Stromal cell of bone marrow (primary cell): ENCODE measurements at places on chromosomes 7 and 10.

DNA sequence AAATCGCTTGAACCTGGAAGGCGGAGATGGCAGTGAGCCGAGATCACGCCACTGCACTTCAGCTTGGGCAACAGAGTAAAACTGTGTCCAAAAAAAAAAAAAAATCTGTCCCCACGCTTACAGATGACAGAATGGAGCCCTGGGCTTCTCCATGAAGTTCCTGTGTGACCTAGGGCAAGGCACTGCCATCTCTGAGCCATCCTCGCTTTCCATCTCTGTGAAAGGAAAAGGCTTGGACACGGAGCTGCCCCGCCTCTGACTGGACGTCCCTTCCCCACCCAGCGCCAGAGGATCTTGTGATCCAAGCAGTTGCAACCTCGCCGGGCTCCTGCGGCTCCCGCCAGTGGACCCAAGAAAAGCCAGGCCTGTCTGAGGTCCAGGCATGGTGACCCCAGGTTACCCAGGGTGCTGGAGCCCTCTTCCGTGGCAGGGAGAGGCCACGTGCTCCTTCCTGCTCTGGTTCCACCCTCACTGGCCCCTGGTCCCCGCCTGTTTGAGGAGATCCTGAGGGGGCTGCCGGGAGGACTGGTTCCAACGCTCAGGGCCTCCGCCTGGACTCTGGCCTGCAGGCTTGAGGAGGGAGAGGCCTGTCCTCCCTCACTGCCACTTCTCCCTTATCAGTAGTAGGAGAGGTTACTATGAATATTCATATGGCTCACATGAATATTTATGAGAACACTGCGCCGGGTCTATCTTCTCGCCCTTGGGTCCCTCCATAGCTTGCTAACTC, 25.6 kb upstream of the ELFN1 start:
- no peak for DNase-seq

DNA sequence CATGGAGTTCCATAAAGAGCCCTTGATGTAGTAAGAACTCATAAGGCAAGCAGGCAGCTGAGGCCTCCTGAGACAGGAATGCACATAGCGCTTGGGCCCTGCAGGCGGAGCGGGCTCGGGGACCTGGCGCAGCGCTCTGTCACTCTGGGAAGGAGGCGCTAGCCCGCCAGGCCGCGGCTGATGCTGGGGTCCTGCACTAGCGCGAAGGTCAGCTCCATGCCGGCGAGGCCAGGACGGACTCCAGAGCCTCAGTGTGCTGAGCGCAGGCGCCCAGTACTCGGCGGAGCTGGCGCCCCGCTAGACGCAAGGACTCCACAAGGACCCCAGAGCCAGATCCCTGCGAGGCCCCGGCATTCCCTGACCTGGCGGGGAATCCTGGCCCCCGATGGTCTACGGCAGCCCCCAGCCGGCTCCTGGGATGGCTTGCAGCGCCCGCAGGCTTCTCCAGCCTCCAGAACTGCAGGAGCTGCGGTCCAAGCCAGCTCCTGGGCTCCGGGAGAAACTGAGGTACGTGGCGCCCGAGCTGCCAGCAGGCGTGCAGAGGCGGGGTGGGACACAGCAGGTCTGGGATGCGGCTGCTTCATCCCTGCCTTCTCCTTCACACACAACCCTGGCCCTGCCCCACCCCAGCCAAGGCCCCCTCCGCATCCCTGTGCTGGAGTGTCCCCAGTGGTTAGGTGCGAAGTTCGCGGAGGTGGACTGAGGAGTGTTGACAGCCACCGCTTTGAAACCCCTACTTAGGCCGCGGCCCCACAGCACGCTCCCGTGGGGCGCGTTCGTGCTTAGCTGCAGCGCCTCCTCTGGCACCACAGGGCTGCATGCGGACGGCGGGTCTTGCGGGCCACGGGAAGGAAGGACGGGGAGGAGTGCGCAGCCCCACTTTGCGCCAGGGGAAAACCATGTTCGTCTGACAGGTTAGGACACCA, 761.5 kb upstream of the POM121L12 start:
- no peak for DNase-seq

- no peak for DNase-seq
Measured at GRCh38 chr10:122326806-122327205, 47.7 kb upstream of the PLEKHA1 start.

- no peak for DNase-seq
Measured at GRCh38 chr7:110856704-110857103, 234.2 kb upstream of the LRRN3 start.

DNA sequence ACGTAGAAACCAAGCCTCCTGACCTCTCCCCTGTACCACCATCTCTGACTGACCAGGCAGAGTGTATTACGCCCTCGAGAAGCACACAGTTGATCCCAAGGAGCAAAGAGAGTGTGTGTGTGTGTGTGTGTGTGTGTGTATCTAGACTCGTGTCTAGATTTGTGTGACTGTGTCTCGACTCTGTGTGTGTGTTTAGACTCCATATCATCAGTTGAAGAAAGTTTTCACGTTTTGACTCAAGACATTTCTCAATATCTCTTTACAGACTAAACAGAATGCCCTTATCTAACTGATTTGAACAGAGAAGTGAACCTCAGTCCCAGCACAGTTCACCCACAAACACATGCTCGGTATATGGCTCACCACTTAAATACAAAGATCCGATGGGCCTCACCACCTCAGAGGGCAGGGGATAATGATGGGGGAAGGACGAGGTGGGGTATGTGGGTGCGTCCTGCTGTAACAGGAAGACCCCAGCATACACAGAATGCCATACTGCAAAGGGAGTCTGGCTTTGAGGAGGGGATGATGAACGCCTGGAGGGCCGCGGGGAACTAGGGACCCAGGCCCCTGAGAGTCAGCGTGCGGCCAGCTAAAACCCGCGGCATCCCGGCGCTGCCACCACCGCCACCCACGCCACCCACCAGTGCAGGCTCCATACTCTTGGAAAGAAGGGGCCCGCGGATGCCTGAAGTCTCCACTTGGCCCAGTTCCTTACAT, 780 bp downstream of the ALDH18A1 start:
- no peak for DNase-seq

DNA sequence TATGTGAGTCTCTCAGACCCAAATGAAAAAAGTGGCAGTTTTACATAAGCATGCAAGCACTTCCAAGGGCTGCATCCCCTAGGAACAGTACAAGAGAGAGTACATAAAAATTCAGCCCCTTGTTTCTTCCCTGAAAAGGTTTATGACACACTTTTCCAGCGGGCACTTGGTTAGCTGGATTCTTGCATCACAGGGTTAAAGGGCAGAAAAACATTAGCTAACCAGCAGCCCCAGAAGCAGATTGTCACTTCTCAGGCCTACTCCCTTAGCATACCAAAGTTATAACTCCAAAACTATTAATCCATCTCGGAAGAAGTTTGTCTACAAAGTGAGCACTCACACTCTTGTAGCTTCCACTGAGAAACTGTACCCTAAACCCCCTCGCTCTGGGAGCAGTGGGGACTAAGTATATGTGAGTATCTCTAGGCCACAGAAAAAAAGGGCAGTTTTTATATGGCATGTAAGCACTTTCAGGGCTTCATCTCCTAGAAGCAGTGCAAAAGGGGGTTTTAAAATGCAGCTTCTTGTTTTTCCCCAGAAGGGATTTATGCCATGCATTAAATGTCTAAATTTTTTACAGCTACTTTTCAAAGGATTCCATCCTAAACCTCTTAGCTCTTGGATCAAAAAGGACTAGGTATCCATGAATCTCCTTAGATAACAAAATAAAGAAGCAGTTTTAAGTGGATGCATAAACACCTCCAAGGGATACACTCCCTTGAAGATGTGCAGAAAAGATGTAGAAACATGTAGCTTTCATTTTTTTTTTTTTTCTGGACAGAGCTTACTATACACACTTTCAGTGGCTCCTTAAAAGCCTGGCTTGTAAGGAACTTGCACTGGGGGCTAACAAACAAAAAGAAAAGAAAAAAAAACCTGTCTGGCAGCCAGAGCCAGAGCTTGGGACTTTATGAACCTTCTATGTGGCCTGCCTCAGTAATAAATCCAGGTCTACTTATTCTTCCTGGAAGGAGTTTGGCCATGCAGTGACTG, 956.7 kb downstream of the CCSER2 start:
- no peak for DNase-seq

GRCh38 chr10:36195364-36195763, 553.3 kb upstream of the FZD8 start:
- DNase-seq, result no peak

DNA sequence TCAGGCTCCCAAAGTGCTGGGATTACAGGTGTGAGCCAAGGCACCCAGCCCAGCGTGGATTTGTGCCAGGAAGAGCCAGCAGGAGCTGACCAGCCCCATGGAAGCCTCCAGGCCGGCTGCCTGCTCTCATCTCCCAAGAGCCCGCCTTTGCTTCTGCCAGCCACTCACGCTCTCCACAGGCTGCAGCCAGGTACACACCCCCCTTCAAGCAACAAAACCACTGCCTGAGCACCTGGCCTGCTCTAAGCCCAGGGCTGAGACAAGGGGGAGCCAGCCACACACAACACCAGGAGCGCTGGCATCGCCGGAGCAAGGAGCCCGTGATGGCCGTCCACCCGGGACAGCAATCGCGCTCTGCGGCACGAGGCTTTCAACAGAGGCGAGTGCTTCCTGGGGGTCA, 34.5 kb downstream of the MAD1L1 start:
- DNase-seq, result no peak

DNA sequence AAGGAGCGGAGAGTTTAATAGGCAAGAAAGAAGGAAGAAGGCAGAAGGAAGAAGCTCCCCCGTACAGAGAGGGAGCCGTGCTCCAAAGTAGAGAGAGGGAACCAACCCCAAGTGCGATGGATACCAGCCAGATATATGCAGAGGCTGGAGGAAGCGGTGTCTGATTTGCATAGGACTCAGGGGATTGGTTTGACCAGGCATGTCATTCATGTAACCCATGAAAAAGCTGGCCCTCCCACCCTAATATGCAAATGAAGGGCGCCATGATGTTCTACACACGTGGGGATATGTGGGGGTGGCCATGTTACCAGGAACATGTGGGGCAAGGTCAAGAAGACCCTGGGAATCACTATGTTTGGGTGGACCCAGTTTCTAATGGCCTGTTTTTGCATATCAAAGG, 40.6 kb upstream of the FAM3C start:
- no peak for DNase-seq

DNA sequence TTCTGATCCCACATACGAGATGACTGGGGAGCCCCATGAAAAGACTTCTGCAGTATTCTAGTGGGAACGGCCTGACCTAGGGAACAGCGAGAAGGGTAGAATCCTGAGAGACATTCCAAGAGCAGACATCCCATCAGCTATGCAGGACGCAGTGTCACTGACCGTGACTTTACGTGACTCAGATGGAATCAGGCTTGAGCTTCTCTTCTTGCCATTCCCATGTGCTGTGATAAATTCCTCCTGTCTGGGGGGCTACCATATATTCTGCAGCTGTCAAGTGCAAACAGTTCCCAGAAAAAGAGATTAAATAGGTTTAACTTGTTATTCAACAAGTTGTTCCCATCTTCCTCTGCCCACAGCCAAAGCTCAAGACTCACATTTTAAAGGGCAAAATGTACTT, 73.1 kb upstream of the PDE1C start:
- DNase-seq, result no peak

- DNase-seq, result no peak
Measured at GRCh38 chr7:105643384-105643783, 62.1 kb upstream of the EFCAB10 start.

DNA sequence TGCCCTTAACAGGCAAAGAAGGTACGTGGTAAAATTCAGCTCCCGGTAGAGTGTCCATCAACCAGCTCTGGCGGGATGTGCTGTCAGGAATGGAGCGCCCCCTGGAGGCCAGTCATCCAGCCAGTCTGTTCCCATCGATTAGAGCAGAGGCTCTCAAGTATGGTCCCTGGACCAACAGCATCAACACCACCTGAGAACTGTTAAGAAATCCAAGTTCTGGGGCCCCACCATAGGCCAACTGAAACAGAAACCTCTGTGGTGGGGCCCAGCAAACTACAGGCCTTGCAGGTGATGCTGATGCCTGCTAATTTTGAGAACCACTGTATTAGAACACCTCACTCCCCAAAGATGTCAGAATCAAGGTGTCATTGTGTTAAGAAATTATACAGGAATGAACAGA, 109.2 kb downstream of the DPY19L1 start:
- DNase-seq, result no peak

- no peak for DNase-seq
Measured at GRCh38 chr10:84406561-84406960, 78.2 kb downstream of the CCSER2 start.

GRCh38 chr10:70132098-70133029, at the start of gene AIFM2:
Gene AIFM2, minus strand, starts transcription at chr10:70132825. Its CDS starts 8,741 bp downstream, at chr10:70124084.
- DNase-seq, result peak; percentile 50

- no peak for DNase-seq
Measured at GRCh38 chr10:124697837-124698544, 46.2 kb downstream of the FAM53B start.

GRCh38 chr10:71998119-71998839, 34.1 kb downstream of the CHST3 start:
- no peak for DNase-seq

- no peak for DNase-seq
Measured at GRCh38 chr10:77001206-77001605, 636.4 kb downstream of the KCNMA1 start.

DNA sequence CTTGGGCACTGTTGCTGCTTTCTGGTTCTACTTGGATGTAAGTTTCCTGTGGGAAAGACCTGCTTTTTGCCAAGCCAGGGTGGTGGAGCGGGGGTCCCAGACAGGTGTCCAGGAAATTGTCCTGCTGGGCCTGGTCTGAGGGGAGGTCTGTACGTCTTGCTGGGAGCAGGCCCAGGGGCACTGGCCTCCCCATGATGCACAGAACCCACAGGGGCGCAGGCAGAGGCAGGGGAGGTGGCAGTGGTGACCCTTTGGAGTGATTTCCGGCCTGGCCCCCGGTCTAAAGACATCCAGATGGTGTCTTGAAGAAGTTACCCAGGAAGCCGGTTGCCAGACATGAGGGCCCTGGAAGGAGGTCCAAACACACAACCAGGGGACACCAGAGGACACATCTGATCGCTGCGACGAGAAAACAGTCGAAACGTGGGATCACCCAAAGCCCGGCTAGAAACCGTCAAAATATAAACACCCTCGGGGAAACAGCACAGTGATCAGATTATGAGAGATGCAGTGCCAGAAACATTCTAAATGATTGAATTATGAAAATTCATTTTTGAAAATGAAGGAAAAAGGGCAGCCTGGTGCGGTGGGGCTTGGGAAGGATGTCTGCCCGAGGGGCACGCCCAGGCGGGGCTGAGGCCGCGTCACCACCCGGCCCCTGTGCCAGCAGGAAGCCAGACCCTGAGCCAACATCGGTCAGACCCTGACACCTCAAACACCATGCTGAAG, 59.6 kb downstream of the TMEM270 start:
- no peak for DNase-seq
